ENCODE measurements at places on chromosomes 3 and 15. TPM values are rescaled to one million over a fixed set of nuclear protein-coding genes. Genes with fewer than 3 reads are reported as not detected.
A peak's percentile ranks its signal among the peaks of the same experiment; 100 is the strongest.

DNA sequence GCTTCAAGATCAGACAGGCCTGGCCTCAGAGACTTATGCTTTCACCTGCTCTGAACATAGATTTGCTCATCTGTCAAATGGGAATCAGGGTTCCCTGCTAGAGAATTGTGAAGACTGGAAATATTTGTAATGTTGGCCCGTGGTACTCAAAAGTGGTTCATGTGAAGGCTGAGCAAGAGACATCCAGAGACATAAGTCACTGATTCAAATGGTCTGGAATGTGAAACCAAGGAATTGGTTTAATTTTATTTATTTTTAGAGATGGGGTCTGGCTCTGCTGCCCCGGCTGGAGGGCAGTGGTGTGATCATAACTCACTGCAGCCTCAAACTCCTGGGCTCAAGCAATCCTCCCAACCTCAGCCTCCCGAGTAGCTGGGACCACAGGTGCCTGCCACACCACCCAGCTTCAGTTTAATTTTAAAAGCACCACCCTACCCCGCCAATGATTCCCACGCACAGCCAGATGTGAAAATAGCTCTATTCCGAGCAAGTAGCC, 60.1 kb downstream of the DAPK2 start:
- DNase-seq = no peak

- DNase-seq = no peak
Observed at GRCh38 chr15:92687195-92687602, 31.6 kb upstream of the FAM174B start.

GRCh38 chr3:58324391-58325390, 8.0 kb upstream of the PXK start:
- DNase-seq = no peak

The WNT5A gene
- total RNA-seq = 1,105 TPM

- DNase-seq = no peak
Observed at GRCh38 chr15:40464595-40465185, 6.1 kb upstream of the CHST14 start.

DNA sequence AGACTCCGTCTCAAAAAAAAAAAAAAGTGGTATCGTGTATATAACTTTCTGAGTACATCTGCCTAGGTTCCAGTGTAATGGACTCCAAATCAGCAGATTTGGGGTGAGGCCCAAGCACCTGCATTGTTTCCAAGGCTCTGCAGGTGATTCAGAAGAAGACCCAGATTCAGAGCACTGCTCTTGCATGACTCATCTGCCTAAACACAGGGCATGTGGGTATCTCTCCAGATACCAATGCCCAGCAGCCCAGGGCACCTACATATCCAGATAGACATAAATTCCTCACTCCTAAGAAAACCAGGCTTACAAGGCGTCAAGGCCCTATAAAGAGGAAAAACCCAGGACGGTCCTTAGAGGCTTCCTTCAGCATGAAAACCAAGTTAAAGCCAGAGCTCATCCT, 24.3 kb downstream of the NDUFAF1 start:
- no peak for DNase-seq

DNA sequence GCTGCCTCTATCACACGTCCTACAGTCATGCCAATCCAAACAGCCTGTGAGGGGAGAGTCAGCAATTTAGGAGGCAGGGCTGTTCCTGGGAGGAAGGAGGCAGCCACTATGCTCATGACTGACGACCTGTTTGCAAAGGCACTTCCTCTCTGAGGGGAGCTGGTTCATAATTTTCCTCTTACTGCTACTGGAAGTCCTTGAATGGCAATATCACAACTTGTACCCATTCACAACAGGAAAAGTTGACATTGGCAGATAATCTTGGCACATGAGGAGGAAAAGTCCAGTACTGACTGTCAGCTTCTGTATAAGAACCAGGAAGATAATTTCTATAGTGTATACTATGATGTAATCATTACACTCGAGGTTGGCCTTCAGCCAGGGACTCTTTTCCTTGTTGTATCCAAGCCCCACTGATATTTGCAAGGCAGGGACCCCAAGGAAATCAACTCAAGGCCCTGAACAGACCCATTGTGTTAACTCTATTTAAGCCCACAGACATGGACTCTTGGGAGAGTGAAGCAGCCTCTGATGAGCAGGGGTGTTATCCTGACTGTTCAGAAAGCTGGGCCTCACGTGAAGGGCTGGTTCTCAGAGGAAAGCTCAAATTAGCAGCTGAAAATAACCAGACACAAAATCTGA, 267.3 kb upstream of the ADAMTS9 start:
- DNase-seq = no peak

The GRK7 gene
- total RNA-seq = not detected

GRCh38 chr15:99931703-99932603, 198.7 kb upstream of the LYSMD4 start:
- no peak for DNase-seq

DNA sequence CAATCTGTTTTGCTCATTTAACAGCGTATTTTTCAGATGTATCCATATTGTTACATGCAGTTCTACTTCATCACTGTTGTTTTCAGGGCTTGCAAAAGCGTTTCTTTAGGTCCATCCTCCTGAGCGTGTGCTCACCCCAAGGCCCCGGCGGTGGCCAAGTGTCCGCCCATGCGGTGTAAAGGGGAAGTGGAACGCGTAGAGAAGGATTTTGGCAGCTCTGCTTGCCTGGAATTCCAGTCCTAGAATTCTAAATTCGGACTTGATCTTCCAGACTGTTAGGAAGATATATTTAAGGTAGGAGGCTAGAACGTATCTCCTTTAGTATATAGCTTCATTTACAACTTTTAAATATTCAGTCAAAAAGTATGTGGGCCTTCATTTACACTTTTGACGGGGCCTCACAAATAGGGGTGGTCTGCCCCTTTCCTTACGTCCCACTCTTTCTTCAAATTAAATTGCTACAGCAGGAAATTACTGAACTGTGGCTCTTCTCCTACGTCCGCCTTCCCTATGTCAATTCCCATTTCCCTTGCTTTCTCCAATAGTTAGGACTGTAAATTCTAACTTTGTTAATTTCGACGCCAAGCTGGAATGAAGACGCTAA, 609 bp upstream of the TBC1D23 start:
- DNase-seq = peak; percentile 59

The RETNLB gene
- total RNA-seq = not detected

DNA sequence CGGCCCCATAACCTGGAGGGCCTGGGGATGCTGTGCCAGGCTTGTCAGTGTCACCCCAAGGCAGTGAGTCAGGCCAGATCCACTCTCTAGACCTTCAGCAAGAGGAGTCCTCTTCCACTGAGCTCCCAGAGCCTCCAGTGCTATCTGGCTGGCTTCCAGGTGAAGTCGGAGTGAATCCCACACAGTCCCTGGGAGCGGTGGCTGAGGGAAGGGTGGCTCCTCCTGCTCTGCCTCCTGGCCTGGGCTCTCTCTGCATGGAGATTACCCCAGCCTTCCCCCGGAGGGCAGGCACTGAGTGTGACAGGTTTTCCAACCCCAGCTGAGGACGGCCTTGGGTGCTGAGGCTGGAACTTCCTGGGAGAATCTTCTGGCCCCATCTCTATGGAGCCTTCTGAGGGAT, 82.7 kb downstream of the EPHB1 start:
- DNase-seq = no peak

The RTP1 gene
- total RNA-seq = not detected

- no peak for DNase-seq
Observed at GRCh38 chr15:60442763-60443162, 36.2 kb downstream of the ICE2 start.

DNA sequence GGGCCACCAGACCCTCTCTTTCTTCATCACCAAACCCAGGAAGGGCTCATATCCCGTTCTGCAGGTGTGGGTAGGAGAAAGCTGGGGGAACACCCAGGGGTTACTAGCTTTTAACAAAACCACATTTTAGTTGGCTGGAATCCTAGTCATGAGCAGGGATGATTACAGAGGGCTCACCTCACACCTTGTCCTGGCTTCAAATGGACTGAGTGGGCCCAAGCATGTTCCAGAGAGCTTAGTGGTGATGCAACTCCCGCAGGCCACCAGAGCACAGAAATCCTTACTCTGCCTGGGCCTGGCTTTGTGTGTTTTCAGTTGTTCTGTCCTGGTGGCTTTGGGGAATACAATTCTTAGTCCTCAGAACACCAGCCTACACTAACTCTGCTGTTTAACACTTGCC, 56.8 kb upstream of the RYK start:
- DNase-seq = no peak

The SNTN gene
- total RNA-seq = not detected

The CMSS1 gene
- 8.6 TPM for total RNA-seq

DNA sequence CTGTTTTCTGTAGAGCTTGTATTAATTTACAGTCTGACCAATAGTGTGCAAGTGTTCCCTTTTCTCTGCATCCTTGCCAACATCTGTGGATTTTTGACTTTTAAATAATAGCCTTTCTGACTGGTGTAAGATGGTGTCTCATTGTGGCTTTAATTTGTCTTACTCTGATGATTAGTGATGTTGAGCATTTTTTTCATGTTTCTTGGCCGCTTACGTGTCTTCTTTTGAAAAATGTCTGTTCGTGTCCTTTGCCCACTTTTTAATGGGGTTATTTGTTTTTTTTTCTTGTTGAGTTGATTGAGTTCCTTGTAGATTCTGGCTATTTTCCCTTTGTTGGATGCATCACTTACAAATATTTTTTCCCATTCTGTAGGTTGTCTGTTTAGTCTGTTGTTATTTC, 7.6 kb upstream of the ACOX2 start:
- DNase-seq = peak; percentile 30

The ACAN gene
- not detected for total RNA-seq

- peak; percentile 53 for DNase-seq
Observed at GRCh38 chr3:81581966-81582599, 179.4 kb downstream of the GBE1 start.

- no peak for DNase-seq
Observed at GRCh38 chr3:122619040-122619439, 41.6 kb downstream of the PARP15 start.

The GOLGA8Q gene
- 0.43 TPM for total RNA-seq

The LSAMP gene
- 0.64 TPM for total RNA-seq

GRCh38 chr15:63013052-63013808, 29.3 kb upstream of the TPM1 start:
- DNase-seq = peak; percentile 80

DNA sequence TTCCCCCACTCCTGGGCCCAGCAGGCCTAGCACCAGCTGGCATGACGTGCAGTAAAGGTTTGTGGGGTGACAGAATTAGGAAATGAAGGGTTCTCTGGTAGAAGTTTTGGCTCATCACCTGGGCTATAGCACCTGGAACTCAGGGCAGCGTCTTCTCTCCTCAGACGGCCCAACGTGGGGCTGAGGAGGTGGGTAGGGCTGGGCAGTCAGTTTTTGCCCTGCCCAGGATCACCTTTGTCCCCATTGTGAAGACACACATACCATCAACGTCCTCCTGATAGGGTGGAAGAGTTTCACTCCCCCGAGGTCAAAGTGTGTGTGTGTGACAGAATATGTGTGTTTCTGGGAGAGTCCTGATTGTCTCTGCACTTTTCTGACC, 12.1 kb downstream of the KBTBD13 start:
- DNase-seq = no peak

- no peak for DNase-seq
Observed at GRCh38 chr3:188217011-188217463, 63.1 kb downstream of the LPP start.

The ZNF860 gene
- 0.86 TPM for total RNA-seq

- no peak for DNase-seq
Observed at GRCh38 chr3:69738859-69739203, 433 bp upstream of the MITF start.

The ASB14 gene
- total RNA-seq = not detected

GRCh38 chr15:25734680-25735355, 128.3 kb downstream of the ATP10A start:
- no peak for DNase-seq

The UBAP1L gene
- total RNA-seq = 2.3 TPM

DNA sequence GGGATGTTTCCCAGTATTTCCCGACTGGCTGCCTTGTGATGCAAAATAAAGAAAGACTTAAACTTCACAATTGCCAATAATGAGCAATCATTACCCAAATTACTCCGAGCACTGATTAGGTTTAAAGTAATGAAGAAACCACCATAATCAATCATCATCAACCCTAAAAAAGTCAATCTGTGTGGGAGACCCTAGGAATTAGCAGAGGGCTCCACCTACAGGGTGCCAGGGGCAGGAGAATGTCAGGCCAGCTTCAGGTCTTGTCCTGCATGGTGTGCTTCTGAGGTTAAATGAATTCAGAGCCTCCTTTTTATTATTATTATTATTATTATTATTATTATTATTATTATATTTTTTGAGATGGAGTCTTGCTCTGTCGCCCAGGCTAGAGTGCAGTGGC, 478.0 kb upstream of the ARRDC4 start:
- no peak for DNase-seq

The CFAP100 gene
- not detected for total RNA-seq

- DNase-seq = peak; percentile 50
Observed at GRCh38 chr3:42096796-42097565, 5.8 kb downstream of the TRAK1 start.

GRCh38 chr3:32937331-32937730, 14.1 kb upstream of the CCR4 start:
- peak; percentile 24 for DNase-seq

DNA sequence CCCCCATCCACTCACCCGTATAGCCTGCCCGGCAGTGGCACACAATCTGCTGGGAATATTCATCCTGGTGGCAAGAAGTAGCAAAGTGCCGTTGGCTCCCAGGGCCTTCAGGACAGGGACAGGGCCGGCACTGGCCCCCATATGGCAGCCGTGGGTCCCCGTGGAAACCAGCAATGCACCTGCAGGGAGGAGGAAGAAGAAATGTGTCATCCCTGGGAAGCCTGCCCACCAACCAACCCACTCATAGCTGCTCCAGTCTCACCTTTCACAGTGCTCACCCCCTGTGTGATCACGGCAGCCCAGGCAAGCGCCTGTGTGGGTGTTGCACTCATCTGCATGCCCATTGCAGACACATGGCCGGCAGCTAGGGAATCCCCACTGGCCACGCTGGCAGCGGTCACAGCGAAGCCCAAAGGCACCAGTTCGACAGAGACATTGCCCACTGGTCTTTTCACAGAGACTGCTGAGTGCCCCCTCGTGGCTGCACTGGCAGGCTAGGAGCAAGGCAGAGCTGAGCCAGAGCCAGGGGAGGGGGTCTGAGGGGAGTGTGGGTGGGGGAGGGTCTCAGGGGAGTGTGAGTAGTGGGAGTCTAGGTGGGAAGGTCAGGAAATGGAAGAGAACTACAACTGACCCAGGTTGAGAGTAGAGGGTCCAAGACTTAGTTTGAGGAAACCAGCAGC, 4.5 kb upstream of the USP19 start:
- no peak for DNase-seq

DNA sequence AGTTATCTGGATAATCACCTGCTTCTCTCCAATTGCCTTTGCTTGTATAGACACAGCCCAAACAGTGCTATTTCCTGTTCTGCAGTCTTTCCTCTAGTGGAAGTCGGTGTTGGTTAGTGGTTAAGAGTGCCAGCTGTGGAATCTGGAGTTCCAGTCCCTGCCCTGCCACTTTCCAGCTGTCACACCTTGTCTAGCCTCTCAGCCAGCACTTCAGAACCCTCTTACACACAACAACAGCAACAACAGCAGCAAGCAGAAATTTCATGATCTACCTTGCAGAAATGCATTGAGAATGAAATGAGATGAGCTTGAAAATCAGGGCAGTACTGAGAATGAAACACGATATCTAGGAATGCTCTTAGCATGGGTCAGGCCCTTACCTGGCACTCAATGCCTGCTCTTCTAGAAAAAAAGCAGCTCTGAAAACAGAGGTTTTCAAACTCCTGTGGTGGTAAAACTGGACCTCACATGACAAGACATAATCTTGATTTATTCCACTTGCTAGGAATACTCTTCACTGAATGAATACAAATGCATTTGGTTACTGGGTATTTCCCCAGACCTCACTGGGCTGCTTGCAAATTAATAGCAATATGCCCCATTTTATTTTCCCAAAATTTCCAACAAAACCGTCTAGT, 3.3 kb upstream of the WNT5A start:
- DNase-seq = no peak

All from fibroblast of villous mesenchyme (primary cell).